ENCODE measurements at places on chromosomes 2 and 18.

- DNase-seq, result no peak
Measured at GRCh38 chr2:1889099-1889650, 144.9 kb upstream of the PXDN start.

DNA sequence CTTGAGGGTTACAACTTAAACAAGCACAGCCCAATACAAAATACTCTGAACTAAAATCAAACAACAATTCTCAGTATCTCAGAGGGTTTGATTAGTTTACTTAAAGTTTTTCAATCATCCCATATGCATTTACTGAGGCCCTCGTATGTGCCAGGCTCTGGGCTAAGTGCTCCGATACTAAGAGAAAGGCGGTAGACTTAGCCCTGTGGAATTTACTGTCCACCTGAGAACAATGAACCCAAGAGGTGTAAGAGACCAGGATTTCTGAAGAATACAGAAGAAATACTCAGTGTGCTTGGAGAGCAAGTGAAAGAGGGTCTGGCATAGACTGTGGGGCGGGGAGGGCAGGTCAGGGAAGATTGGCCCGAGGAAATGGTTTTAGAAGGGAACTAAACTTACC lies 25.1 kb upstream of the SCYGR1 start:
- DNase-seq, result no peak

- no peak for DNase-seq
Measured at GRCh38 chr2:26456440-26457250, 21.3 kb downstream of the OTOF start.

- DNase-seq, result no peak
Measured at GRCh38 chr2:29650631-29651097, 270.7 kb downstream of the ALK start.

- no peak for DNase-seq
Measured at GRCh38 chr2:70709275-70710037, 58.5 kb downstream of the ADD2 start.

All from stimulated activated CD8-positive, alpha-beta memory T cell treated with anti-CD3 and anti-CD28 coated beads, Interleukin-15, amount 100 ng/mL, for 24 hours (primary cell).